Pons (tissue), 1 donor: ENCODE measurements at places on chromosomes 5 and 9.
A peak's percentile ranks its signal among the peaks of the same experiment; 100 is the strongest.

DNA sequence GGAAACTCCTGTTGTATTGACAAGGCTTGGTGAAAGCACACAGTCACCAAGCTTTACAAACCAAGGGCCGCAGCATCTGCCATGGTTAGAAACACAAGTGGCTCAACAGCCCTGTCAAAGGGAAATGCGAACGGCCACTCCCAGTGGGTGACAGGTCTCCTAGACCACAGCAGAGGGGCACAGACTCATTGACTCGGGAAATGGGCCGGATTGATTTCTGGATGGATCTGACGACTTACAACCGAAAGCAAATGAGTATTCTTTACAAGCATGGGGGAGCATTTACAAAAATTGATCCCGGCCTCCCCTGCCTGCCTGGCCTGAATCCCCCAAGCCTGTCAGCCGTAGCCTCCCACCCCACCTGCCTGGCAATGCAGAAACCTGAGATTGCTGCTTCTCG, 48.2 kb downstream of the ADAMTS2 start:
- no peak for DNase-seq

DNA sequence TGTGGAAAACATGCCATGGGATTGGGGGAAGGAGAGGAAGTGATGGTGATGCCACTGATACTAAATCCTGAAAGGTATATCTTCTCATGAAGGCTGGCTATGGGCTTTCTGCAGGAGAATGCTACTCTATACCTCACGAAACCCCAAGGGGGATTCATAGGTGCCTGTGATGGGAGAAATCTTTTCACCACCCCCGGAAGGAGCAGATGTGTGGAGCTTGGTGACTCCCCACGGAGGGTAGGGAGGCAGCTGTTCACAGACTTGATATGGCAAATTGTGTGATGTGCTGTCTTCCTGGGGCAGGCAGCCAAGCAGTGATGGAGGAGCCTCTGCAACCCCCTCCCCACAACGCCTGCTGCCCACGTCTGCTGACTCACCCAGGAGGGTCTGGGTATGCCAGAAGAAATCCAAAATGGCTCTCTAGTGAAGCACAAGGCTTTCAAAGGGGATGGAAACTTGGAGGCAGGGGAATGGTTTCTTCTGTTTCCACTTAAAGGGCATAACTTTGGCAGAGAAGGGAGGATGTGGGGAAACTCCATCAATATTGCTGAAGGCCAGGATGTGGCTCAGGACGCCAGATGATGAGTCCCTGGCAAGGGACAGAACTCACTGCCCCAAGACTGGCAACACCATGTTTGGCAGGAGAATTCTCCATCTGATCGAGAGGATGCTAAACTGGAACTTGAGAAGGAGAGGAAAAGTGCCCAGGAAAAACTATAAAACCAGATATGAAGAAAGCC, 188.3 kb downstream of the GABBR2 start:
- DNase-seq, result no peak

DNA sequence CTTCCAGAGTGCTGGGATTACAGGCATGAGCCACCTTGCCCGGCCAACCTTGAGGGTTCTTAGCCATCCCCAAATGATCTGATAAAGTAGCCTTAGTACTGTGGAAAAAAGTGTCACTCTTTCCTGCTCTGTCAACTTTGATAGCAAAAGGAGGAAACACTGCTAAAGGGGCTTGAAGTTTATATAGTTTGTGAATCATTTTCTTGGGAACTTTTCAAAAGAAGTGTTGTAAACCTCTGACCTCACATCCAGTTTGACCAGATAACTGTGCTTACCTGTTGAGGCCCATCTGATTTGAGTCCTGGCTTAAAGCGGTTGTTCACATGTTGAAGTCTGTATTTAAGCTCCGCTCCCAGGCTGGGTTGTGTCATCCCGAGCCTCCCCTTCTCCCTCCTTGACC, 303.3 kb downstream of the DOCK8 start:
- DNase-seq, result no peak

- no peak for DNase-seq
These were observed 47.8 kb upstream of the NR5A1 start for GRCh38 chr9:124555043-124555442.

DNA sequence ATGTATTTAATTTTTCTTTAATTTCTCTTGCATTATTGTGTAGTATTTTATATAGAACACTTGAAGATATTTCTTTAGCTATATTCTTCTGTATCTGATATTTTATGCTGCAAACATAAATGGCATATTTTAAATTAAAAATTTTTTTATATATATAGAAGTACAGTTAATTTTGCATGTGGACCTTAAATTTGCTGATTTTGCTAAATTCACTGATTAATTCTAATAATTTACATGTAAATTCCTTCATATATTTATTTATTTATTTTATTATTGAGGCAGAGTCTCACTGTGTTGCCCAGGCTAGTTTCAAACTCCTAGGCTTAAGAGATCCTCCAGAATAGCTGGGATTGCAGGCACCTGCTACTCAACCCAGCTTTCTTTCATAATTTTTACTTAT, 276.9 kb downstream of the PRR16 start:
- no peak for DNase-seq

DNA sequence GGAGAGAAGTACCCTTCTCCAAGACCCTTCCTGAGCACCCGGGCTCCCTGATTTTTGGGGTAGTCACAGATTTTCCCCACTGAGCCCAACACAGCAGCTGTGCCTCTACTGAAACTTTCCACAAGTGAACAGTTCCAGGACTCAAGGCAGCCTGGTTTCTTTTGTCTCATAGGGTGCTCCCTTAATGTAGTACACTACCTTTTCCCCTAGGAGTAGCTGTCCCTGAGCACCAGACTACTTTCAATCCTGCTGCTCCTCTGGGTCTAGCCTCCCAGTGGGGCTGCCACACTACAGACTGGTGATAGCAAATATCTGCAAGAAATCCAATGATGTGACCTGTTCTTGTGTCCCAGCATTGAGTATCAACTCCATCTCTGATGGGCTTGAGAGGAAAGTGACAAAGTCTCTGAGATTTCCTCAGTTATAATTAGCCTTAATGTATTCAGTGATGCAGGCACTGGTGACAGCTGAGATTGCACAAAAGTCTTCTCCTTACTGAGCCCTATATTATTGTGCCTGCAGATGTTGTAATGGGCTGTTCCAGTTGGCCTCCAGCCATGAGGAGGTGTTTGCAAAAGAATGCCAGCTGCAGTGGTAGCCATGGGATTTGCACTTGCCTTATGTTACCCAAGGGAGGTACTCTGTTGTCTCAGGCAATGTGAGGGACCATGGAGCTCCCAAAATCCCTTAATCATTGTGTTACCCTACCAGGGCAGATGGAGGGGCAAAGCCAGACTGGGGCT, 1802.5 kb downstream of the EFNA5 start:
- DNase-seq, result no peak

DNA sequence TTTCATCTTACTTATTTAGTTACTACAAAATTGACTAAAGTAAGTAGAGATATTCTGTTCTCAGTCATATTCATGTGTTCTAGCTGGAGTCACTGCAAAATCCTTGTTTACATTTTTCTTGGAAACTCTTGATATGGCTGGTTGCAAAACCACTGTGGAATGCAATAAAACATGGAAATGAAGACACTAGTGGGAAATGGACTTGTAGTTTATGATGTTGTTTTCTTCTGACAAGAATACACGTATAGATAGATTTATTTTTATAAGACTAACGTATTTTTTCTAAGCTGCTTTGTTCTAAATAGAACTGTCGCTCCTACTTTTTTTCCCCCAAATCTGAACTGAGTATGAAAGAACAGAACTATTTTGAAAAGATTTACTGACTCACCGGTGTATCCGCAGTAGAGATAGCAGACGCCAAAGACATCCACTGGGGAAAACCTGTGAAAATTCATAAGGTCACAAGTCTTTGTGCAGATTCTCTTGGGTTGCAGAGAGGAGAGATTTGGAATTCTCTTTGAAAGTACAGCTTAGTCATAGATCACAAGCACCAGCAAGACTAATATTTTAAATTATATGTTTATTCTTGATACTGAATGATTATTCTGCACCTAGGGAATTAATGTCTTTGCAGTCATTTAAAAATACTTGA, 119.6 kb upstream of the TAF11L2 start:
- DNase-seq, result no peak

DNA sequence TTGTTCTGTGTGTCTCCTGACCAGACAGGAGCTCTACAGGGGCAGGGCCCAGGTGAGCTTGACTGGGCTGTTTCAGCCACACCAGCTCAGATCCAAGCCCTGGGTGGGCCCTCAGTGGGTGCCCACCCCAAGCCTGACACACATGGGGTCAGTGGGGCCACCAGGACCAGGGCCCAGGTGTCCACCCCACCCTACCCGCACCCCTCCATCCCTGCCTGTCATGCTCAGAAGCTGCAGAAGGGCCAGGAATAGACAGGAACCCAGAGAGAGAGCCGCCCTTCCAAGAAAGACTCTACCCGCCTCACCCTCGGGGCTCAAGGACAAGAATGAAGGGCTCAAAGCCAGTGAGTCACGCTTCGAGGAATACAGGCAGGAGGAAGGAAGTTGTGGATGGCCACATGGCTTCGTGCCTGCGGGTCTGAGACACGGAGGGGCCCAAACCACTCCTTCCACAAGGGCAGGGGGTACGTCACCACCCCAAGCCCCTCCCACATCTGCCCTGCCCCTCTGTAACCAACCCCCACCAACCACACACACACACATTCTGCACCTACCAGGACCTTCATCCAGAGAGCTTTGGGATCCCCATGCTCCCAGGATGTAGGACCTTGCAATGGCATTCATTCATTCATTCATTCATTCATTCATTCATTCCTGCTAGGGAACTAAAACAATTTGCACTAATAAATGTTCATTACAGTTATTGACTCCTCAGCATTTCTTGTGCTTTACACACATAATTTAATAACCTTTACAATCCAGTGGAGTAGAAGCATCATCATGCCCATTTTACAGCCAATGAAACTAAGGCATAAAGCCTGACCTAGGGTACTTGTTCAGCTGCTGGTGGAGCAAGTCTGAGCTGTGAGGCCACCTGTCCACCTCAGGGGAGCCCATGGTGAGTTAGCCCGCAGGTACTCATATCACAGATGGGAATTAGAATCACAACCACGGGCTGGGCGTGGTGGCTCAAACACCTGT, 55.9 kb upstream of the STXBP1 start:
- no peak for DNase-seq

DNA sequence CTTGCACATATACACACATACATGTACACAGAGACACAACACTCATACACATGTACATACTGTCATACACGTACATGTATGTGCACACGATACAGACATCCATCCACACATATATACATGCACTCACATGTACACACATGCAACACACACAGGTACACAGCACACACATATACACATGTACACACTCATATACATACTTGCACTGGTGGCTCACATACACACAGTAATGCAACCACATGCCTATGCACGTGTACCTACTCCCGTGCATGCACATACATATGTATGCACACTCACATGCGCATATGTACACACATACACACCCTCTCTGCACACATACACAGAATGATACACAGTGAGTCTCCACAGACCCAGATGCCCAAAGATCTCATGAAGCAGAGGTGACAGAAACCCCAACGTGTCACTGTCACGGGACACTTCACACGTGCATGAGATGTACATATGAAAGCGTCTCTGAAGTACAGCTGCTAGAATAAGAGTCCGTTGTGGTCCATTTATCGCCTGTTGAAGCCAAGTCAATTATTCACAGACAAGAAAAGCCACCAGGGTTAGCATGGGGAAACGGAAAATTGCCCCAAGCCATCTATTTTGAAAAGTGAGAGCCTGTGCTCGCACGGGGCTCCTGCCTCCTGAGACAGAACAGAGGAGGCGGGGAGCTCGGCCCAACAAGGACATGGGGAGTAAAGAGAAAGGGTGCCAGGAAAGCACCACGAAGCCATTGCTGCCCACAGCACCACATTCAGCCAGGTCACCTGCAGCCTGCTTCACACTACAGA, 24.9 kb downstream of the LPCAT1 start:
- no peak for DNase-seq

- DNase-seq, result no peak
These were observed 72.9 kb upstream of the SHB start for GRCh38 chr9:38141746-38142591.

DNA sequence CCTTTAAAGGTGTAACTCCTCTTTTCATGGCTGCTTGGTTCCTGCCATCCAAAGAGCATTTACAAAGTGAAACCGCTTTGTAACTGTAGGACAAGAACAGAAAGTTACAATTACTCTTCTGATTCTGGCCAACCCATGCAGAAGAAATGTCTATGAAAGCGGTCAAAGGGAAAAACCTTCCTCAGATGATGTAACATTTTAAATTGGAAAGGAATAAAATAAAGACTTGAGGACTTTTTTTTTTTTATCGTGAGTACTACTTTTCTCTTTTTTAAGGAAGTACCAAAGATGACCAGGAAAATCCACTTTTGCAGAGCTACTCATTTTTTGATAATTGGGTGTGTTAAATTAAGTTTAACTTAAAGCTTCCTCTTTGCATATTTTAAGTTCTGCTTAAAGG, 13.0 kb upstream of the C9orf72 start:
- DNase-seq, result no peak

DNA sequence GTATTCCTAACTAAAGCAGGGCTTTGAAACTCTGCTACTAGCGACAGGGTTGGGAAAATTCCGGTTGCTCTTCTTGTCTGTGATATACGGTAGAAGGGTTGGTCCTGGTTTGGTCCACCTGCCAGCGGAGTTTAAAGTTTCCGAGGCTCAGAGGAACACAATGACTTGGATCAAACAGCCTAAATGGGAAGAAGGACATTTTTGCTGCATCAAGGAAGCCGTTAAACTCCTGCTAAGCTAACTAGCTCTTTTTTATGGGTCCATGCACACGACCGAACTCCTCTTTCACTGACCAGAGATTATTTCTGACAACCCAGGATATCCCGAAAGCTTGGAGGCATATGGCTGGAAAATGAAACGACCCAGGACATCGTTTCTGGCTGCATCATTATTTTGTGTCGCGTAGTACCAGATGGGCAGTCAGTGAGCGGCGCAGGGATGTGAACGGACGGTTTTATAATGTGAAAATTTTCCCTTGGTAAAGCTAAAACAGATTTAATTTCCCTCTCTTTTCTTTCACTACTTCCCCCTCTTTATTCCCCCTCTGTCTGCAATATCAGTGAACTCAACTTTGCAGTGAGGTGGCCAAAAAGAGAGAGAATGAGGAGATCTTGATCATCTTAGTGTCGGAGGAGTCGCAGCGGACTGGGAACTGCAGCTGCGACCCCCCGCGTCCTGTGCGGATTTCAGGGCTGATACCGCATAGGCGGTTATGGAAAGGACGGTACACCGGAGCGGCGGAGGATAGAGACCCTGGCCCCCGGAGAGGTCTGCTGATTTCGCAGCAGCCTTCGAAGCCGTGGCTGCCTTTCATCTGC, at the start of gene LURAP1L:
TSS of gene LURAP1L (plus strand) at position 160 of the 818 bp plus-strand sequence. CDS start 696 bp downstream, outside the sequence.
- DNase-seq, result peak; percentile 80

GRCh38 chr5:116546033-116546742, 28.4 kb downstream of the SEMA6A start:
- DNase-seq, result no peak
